AG09319 (cell line): ENCODE measurements at places on chromosomes 6 and 20.

DNA sequence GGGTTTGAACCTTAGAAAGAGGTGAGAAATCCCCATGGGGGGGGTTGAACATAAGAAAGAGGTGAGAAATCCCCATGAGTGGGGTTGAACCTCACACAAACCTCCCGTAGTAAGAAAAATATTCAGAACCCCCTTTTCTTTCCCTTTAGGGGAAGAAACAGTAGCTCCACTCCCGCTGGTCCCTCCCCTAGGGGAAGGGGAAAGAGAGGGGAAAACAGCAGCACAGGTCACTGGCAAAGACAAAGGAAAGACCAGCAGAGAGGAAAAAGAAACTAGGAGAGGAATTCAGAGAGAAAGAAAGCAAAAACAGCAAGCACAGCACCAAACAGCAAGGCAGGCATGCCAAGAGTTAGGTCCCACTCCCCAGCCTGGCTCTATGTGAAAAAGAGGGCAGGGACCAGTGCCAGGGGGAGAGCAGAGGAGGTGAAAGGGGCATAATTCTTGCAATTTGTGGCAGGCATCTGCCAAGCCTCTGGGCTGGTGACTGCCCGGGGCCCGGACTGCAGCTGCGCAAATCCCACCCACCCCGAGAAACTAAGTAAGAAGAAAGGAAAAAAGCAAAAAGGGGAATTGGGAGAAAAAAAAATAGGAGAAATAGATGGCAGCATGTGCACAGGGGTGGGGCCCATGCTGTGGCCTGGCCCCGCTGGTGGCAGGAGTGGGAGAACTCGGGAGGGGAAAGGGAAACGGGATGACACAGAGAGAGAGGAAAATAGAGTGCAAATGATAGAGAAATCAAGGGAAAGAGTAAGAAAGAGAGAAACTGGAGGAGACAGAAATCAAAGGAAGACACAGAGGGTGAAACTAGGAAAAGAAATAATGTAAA is 15.1 kb upstream of the GOPC start:
- no peak for DNase-seq

DNA sequence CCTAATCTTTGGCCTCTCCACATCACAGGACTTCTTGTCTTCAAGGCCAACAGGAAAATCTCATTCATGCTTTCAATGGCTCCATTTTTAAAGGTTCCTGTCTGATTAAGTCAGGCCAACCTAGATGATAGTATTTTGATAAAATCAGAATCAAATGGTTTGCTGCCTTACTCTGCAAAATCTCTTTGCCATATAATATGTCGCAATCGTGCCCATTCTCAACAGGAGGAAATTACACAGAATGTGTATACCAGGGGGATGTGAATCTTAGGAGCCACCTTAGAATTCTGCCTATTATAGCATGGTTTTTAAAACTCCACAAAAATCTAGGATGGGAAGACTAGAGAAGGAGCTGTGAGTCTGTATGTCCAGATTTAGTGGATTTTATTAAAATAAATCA is 612.9 kb upstream of the MAN1A1 start:
- DNase-seq = no peak

DNA sequence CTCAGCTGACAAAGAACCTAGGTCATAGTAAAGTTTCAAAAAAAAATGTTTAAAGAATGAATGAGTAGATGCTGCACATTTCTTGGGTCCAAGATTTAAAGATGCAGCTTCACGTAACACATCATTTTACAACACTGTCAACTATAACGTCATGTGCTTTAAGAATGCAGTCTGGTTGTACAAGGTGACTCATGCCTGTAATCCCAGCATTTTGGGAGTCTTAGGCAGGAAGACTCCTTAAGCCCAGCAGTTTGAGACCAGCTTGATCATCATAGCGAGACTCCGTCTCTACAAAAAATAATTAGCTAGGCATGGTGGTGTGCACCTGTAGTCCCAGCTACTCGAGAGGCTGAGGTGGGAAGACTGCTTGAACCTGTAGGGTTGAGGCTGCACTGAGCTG is 21.9 kb downstream of the SLC17A5 start:
- no peak for DNase-seq

DNA sequence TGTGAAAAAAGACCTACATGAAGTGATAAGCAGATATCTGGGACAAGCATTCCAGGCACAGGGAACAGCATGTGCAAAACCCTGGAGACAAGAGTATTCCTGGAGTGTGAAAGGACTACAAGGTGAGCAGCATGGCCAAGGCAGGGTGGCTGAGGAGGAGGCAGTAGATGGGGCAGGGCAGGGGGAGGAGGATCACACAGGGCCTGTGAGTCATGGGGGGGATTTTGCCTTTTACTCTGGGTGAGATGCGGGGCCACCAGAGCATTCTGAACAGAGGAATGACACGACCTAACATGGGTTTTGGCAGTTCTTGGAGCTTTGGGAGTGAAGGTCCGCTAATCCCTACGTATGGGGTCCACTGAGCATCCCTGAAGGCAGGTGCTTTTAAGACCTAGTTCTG is 69.8 kb upstream of the CCN6 start:
- no peak for DNase-seq

DNA sequence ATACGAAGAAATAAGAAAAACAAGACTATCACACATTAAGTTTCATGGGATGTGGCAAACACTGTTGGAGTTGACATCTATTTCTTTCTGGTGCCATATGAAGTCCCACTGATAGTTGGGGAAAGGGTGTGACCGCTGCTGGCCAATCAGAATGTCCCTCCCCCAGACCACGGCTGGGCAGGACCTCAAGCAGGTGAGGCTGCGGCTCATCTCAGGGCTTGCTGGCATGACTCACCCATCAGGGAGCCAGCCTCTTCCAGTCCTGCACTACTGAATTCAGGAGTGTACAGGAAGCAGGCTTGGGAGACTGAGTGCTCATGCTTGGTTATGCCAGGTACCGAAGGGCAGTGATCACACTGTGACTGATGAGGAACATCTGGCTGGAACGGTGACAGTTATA is 18.9 kb downstream of the PREP start:
- no peak for DNase-seq

- peak; percentile 75 for DNase-seq
These were observed 103.3 kb downstream of the IBTK start for GRCh38 chr6:82144007-82144851.

DNA sequence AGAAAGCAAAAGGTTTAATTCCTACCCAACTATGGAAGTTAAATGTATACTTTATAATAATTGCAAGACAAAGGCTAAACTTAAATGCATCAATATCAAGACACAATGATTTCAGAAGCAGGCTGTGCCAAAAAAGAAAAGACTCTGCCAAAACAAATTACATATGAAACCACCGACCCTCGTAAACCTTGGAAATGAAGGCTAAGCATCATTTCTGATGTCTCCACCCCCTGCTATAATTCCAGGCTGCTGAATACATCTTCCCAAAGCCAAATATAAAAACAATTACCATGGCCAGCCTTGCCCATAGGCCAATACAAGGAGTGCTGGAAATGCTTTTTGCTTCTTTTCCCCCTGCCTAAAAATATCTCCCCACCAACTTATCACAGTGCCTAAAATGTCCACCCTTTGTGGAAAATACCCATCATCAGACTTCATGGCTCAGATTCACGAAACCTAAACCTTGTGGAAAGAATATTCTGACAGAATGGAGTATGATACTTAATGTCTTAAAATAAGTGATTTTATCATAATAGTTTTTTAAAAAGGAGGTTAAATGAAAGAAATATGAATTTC is 37.4 kb downstream of the RCAN2 start:
- DNase-seq = no peak

DNA sequence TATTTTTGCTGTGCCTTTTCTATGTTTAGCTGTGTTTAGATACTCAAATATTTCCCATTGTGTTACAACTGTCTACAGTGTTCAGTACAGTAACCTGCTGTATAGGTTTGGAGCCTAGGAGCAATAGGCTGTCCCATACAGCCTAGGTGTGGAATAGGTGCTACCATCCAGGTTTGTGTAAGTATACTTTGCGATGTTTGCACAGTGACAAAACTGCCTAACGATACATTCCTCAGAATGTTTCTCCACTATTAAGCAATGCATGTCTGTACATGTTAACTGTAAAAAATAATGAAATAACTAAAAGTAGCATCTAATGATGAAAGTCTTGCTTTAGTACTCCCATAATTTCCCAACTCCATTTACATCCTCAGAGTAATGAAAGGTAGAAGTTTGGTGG is 46.0 kb downstream of the SERAC1 start:
- no peak for DNase-seq

DNA sequence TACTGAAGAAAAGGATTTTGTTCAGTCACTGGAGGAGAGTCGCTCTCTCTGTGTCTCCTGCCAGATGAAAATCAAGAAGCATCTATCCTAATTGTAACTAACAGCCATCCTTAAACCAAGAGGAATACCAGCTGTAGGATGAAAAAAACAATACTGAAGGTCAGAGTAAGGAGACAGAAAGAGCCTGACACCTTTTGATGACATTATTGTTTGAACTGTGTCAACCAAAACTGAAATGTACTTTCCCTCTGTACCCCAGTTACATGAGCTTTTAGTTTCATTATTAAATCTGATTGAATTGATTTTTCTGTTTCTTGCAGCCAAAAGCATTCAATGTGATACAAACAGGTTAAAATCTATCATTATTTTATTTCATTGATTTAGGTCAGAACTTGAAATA is 17.2 kb upstream of the BTBD9 start:
- no peak for DNase-seq

- DNase-seq = no peak
These were observed 7.1 kb upstream of the SLC22A7 start for GRCh38 chr6:43290905-43291355.

DNA sequence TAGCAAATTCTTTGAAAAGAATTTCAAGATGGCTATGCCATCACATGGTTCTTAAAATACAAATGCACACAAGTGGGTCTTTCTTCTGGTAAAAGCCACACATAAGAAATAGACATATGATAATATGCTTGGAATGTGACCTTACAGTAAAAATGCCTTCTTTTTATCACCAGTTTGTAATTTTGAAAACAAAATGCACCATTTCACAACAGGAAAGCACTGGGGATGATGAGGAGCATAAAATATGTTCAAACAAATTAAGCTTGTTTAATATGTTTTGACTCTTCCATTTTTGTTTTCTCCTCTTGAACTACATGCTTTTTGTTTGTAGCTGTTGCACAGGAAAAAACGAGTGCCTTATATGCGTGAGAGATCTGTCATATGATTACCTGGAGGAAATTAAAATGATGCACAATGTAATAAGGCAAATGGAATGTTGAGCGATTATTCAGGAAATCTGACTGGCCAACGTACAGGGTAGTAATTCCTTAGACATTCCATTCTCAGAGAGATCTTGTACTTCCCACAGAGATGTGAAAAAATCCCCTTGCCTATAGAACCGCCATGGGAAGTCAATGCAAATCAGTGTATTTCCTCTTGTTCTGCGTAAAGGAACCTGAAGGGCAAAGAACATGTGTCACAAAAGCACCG is 911.6 kb downstream of the TFAP2A start:
- no peak for DNase-seq

DNA sequence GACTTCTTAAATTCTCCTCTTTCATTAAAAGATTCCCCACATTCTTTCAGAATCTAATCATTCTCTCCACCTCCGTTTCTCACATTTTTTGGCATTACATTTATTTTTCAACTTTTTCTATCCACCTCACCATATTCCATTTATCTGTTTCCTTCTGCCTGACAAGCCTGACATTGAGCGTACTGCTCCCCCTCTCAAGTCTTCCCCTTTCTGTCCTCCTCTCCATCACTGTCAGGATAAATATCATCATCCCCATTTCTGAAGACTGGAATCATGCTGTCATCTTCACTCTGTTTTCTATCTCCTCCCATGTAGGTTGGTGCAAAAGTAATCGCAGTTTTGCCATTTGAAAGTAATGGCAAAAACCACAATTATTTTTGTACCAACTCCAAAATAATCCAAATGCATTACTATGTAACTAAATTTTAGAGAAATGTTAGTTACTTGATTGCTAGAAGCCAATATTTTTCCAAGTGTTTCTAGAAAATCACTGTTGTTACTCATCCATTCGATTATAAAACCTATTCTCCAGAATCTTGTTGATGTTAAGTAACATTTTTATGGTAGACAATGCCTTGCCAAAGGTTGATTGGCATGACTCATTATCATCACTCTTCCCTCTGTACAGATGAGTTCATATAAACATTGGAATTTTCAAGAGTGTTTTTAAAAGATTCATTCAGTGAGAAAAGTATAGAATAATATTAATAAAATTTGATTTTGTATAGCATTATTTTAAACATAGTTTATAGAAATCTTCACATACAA is 292.3 kb upstream of the RNF217 start:
- no peak for DNase-seq

- DNase-seq = no peak
These were observed 193.5 kb downstream of the UNC5CL start for GRCh38 chr6:40845553-40845952.

DNA sequence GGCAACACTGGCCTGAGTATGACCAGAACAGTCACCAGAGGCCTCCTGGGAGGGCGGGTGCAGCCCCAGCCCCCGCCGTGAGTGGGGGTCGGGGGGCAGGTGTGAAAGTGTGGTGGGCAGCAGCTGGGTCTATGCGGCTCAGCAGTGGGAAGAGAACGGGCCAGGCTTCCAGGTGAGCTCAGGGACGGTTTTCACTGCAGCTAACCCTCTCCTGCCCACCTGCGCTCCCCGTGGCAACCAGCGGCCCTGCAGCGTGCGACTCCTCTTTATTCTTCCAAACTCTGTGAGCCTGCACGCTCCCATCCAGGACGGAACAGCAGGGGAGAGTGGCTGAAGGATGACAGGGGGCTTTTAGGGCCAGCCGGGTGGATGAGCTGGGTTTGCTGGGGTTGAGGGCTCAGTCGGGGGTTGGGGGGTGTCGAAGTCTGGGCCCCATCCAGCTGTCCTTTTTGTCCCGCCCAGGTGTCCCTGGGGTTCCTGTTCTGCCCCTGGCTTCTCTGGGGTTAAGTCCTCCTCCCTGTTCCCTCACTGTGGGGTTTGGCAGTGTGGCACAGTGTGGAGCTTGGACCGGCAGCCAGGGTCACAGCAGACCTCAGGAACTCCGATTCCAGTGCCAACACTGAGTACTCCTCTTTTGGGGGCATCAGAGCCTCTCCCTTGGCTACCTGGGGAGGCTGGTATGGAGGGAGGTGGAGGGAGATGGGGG is 859 bp upstream of the BIRC7 start:
- no peak for DNase-seq

GRCh38 chr6:106005013-106005412 is 81.1 kb upstream of the PRDM1 start:
- no peak for DNase-seq

GRCh38 chr6:28764014-28764723 is 159.6 kb downstream of the TRIM27 start:
- no peak for DNase-seq

DNA sequence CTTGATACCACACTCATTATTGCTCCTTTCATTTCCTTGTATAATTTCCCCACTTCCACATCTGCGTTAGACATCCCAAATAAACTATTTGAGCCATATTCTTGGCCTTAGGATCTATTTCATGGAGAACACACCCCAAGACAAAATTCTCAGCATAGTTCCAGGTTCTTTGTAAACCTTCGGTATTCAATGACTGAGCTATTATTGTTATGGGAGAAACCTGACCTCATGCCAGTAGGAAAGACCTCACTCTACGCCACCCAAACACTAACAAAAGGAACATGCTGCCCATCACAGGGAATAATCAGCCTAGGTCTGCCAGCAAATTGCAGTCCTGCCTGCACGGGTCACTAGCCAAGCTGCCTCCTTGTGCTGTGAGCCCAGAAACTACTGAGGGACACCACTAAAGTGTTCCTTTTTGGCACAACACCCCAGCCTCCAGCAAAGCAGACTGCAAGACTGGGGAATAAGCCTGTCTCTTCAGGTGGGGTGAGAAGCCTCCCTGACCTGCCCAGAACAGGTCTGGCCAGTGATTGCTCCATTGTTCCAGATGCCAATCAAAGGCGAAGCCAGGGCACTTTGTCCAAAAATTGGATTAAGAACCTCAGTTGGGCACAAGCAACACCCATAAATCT is 371.8 kb downstream of the MAFB start:
- DNase-seq = no peak
